ENCODE measurements at places on chromosomes 1 and 21.
A peak's percentile ranks its signal among the peaks of the same experiment; 100 is the strongest.

GRCh38 chr21:44372616-44373015 is 19.2 kb downstream of the TRPM2 start:
- no peak for DNase-seq

GRCh38 chr1:63882048-63882704 is 108.4 kb downstream of the ROR1 start:
- DNase-seq: no peak

DNA sequence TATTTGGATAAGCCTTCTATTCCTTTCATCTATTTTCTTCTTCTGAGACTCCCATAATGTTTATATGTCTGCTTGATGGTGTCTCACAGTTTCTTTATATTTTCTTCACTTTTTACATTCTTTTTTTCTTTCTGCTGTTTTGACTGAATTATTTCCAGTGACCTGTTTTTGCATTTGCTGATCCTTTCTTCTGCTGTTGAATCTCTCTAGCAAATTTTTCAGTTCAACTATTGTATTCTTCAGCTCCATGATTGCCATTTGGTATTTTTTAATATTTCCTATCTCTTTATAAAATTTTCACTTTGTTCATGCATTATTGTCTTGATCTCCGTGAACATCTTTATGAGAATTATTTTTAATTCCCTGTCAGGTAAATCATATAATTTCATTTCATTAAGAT is 122.3 kb upstream of the ST6GALNAC5 start:
- no peak for DNase-seq

DNA sequence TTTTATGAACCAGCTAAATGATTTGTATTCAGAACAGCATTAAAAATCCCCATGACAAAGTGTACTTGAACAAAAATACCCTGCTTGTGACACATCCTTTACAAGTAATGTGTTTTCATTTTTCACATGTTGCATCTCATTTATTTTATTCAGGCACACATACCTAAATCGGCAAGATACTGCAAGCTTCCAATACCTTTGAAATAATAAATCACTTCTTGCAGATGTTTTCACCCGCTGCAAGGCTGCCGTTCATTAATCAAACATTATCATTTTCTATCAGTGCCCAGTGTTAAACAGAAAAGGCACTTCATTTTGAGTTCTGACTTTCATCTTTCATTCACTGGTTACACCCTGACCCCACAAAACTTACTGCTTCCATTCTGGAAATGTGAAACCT is 269.6 kb downstream of the DPYD start:
- no peak for DNase-seq

- no peak for DNase-seq
Observed at GRCh38 chr21:17570786-17571185, 41.9 kb downstream of the BTG3 start.

DNA sequence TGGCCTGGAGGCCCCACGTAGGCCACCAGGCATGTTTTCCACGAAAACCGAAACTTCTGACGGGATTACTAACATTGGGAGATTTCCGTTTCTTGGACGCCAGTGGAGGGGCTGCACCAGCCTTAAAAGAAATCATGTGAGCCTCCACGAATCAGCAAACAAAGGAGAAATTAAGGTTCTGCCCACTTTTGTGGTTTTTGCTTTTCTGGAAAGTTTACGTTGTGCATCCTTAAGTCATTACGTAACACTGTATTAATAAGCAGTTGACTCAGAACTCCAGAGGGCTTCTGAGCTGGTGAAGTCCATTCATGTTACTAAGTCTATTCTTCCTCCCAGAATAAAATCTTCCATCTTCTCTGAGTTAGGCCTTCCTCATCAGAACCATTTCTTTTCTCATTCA is 168.5 kb downstream of the PSMG1 start:
- DNase-seq: no peak

DNA sequence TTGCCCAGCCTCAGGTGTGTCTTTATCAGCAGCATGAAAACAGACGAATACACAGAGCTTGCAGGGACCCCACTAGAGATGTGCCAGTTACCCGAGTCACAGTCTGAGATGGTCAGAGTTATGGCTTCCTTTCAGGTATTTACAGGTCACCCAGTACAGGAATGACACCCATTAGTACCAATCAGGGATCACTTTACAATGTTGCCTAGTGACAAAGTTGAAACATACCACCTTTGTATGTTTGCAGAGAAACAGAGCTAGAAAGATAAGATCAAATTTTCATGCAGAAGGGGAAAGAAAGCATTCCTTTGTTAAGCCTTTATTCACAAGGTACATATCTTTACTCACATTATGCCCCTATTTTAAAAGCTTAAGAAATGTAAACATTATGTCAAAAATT is 137.6 kb downstream of the RGS7 start:
- DNase-seq: no peak

DNA sequence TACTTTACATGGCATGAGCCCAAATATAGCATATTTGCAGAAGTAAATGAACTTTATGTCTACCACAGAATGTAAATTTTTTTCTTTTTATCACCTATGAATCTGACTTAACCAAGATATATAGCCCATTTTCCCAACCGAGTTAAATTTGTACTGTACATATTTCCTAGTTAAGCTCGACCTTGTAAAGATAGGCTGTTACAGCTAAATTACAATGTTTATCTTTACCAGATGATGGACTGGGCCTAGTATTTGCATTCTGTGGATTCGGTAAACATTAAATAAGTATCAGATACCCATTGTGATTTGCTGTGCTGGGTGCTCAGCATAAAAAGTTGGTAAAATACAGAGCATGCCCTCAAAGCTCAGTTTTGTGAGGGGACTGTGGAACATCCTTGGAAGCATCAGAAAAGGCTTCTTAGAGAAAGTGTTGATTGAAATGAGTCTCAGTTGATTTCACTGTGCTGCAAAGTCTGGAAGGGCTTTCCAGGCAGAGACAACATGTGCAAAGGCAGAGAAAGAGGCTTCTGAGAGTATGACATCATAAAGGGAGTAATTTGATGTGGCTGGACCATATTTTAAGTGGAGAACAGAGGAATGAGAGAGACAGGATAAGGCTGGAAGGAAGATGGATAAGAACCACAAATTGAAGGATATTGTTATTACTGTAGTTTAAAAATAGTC is 27.4 kb downstream of the MORC3 start:
- DNase-seq: no peak

DNA sequence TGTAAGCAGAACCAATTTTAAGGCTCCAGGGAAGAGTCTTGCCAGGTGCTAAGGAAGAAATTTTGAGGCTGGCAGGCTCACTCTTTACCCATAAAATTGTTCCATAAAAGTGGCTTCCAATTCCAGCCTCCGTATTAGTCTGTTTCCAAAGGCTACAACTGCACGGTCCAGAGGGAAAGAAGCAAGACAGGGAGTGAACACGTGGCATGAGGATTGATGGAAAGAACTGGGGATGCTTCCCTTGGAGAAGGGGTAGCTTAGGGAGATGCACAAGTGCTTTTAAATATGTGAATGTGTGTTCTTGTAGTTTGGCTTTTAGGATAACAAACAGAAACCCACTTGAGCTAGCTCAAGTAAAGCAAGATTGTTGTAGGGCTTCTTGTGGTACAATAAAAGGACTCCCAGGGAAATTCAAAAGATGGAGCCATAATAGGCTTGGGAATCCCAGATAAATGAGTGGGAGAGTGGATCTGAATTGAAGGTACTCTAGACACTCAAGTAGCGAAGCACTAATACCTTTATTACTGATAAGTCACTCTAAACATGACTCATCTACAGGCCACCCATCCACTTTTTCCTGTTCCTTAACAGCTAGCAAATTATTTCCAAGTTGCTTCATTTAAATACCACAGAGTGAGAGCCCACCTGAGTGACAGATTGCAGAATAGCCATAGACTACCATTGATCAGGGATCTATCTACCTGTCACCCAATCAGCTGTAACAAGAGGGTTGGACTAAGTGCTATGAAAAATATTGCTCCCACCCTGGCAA is 34.8 kb upstream of the NPL start:
- no peak for DNase-seq

DNA sequence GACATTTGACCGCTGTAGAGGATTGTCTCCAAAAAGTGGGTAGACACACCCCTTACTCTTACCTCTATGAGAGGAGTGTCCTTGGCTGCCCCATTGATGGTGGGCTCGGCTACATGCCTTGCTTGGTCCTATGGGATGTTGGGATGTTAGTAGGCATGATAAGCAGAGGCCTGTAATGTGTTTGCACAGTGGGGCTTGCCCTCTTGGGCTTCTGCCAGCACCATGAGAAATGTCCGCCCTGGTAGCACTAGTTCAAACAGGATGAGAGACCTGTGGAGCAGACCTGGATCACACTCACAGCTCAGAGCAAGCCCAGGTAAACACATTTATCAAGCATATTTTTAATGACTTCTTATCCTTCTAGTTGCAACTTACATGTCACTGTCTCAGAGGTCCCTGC is 54.2 kb downstream of the SH3GLB1 start:
- DNase-seq: no peak

- no peak for DNase-seq
Observed at GRCh38 chr1:234583755-234584419, 26.1 kb downstream of the IRF2BP2 start.

- DNase-seq: no peak
Observed at GRCh38 chr1:143660354-143660941, 311.3 kb downstream of the FAM72C start.

GRCh38 chr1:35646043-35646442 is 4.7 kb upstream of the PSMB2 start:
- DNase-seq: no peak

- DNase-seq: no peak
Observed at GRCh38 chr1:42587753-42588152, 70.5 kb upstream of the PPIH start.

- no peak for DNase-seq
Observed at GRCh38 chr1:2330035-2330434, 61.3 kb downstream of the MORN1 start.

DNA sequence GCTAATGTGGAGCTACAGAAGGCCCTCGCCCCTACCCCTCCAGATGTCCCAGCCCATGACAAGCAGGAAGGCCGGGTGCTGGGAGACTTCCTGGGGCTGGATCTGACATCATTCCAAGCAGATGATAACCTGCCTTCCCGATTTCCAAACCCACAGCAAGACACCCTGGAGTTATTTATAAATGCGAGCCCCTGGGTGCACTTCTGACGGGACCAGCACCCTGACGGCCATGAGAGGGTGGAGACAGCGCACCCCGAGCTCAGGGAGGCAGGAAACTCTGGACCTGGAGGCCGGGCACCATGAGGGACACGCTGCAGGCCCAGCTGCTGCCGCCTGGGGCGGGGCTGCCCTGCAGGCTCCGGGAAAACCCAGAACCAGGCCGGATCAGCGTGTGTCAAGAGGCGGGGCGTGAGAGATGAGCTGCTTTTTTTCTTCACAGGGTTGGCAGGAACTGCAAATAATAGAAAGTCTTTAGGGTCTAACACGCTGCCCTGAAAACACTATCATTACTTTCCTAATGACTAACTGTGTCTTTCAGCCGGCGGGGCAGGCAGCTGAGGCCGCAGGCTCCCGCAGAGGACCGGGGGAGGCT is 2.5 kb upstream of the PCBP3 start:
- DNase-seq: peak; percentile 16

GRCh38 chr21:45859041-45859761 is 122.4 kb upstream of the COL6A1 start:
- DNase-seq: no peak

GRCh38 chr1:217010253-217010652 is 287.0 kb upstream of the ESRRG start:
- no peak for DNase-seq

GRCh38 chr1:47847763-47848162 is 149.4 kb downstream of the TRABD2B start:
- no peak for DNase-seq

- DNase-seq: no peak
Observed at GRCh38 chr1:30197639-30198450, 525.5 kb downstream of the MATN1 start.

- DNase-seq: no peak
Observed at GRCh38 chr1:30449428-30450147, 273.8 kb downstream of the MATN1 start.

- DNase-seq: peak; percentile 23
Observed at GRCh38 chr1:62687421-62687902, 724 bp downstream of the DOCK7 start.

GRCh38 chr1:219797009-219797408 is 131.3 kb downstream of the SLC30A10 start:
- no peak for DNase-seq

DNA sequence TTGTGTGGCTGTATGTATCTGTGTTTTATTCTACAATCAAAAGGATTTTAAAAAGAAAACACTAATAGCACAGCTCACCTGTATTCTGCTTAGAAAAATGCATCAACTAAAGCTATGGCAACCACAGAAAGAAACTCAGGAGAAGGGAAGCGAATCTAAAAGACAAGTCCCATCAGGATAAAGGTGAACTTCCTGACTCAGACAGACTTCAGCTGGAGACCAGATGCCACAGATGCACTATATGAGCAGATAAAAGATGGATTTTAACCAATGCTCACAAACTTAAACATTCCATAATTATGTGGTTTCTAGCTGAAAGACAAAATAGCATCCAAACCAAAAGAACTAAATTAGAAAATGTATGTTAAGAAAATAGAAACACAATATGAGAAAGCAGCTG is 231.0 kb downstream of the RERE start:
- no peak for DNase-seq

- no peak for DNase-seq
Observed at GRCh38 chr1:11308699-11309224, 35.8 kb downstream of the UBIAD1 start.

DNA sequence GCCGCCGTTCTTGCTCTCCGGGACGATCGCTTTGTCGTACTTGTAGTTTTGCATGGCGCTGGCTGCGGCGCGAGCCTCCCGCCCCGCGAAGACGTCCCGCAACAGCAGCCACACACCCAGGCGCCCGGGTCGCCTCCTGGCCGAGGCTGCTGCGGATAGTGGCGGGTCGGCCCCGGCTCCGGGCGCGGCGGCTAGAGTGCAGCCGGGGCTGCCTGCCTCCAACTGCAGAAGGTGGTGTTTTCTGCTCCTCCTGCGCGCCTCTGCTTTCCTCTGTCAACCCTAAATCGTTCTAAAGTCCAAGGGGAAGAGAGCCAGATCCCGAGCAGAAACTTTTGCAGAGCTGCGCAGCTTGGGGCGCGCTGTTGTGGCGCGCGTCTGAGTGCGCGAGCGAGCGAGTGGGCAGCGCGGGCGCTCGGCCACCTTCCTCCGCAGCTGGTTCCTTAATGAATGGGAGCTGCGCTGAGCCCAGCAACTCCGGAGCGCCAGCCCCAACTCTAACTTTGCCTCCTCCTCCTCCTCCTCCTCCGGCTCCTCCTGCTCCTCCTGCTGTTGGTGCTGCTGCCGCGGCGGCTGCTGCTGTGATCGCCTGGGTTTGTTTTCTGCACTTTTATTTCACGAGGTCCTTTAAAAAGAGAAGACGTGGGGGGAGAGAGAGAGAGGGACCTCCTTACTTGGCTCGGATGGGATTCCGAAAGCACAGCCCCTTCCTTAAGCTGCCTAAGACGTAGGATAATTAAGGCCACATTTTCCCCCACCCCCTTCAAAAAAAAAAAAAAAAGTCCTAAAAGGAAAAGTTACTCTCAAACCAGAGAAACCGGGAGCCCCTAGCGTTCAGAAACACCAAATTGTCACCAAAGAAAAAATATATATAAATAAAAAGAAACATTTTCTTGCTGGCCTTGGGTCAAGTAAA is at the start of gene PLPP3:
Gene PLPP3, minus strand, starts transcription at position 601 of the 913 bp plus-strand sequence. Its CDS starts 547 bp downstream, at position 54.
- DNase-seq: no peak
